ENCODE measurements at places on chromosomes 12 and 14.

DNA sequence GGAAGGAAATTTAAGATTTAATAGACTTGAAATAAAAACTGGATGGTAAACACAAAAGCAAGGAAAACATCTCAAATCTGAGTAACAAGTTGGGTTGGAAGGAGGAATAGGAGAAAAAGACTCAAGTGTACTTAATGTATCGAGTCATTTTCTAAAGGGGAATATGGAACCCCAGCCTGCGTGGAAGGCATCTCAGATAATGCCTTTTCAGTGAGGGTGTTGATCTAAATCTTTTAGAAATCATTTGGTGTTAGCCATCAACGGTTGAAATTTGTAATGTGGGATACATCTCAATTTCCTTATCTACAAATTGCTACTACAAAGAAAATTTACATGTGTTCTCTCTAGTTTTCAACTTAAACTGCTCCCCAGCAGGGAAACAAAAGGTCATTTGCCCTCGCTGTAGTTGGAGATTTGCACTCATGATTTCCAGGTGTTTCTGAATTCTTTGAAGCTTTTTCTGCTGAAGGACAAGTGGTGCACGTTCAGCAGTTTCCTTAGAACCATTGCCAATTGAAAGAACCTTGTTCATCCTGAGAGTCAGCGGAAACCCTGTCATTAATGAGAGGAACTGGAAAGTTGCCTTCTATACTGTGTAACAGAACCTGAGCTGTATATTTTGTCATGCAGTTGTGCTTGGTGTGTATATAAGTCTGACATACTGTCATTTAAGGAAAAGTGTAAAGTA lies 2.2 kb downstream of the PCBP2 start:
- no peak for DNase-seq

DNA sequence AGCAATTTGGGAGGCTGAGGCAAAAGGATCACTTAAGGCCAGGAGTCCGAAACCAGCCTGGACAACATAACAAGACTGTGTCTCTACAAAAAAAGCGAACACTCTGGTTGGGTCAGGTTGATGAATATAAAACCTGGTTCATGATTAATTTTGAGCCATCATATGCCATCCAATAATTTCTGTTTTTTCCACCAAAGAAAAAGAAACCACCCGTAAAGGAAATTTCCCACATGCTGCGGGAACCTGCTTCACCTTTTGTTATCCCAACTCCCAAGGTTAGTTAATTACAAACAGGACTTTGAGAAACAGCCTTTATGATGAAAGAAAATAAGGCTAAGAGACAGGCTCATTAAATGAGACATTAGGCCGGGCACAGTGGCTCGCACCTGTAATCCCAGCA lies 24.1 kb upstream of the BICDL1 start:
- no peak for DNase-seq

DNA sequence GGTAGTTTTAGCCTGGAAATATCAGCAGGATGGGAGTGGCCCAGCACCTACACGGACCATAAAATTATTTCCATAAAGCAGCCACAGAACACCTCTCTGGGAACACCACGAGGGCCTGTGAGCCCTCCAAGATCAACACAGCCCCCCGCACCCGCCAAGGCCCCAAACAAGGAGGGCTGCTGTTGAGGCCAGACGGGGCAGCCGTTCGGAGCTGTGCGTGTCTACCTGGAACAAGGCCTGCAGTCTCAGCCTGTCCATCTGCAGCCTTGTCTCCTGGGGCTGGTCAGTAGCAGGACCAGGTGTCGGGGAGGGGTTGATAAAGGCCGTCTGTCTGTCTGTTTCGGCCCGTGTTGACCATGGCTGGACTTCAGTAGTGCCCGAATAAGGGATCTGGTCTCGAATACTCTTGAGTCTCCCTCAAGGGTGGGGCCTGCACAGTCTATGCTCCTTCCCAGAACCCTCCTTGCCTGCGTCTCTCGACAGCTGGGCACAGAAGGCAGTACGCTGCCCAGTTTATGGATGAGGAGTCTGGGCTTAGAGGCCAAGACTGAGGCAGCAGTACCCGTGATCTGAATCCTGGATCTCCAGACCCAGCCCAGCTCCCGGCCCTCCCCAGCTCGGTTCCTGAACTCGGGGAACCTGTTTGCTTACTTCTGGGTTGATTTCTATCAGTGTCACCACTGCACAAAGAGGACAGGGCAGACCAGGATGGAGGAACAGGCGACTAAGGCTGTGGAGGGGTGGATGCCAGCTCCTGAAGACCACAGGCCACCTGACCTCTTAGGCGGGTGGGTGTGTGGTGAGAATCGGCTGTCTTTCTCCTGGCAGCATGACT lies 23.1 kb upstream of the DLK1 start:
- DNase-seq: no peak

GRCh38 chr14:26621364-26621763 lies 23.5 kb upstream of the NOVA1 start:
- DNase-seq: peak; percentile 15

DNA sequence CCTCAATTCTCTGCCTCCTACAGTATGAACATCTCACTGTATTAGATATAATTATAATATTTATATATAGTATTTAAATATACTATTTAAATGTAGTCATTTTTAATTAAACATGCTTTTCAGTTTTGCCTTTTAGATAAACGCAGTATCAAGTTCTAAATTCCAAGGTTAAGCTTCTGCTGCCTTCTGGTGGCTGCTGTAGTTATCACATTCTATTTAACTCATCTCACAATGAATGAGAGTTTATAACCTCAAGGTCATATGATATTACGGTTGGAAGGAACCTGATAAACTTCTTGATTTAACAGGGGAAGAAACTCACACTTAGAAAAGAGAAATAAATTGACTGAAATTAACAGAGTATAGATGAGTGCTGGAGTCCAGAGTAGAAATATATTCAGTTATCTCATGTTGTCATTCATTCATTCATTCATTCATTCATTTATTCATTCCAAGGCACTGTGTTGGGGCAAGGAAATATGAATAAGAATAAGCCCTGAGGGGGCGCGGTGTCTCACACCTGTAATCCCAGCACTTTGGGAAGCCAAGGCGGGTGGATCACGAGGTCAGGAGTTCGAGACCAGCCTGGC lies 31.9 kb downstream of the GUCY2C start:
- DNase-seq: peak; percentile 51

- DNase-seq: no peak
Measured at GRCh38 chr14:104073764-104074163, 11.7 kb upstream of the ASPG start.

DNA sequence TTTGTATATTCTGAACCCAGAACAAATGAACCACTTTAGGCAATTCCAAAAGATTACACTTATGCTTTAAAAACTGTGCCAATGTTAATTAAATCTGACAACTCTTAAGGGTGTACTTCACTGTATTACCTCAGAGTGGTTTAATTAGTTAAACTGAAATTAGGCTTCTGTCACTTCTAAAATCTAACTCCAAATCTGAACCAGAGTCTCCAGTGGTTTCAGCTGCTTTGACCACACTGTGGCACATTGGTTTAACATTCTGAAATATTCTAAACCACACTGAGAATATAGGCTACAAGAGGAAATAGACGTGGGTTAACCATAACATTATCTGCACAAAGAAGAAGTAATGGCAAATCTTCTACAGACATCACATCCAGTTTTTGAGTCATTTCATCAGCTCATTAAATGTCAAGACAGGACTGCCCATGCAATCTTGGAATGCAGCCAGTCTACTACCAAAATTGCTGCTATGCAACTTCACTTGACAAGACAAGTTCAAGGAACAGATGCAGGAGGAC lies 94.8 kb downstream of the LRP6 start:
- DNase-seq: peak; percentile 48

DNA sequence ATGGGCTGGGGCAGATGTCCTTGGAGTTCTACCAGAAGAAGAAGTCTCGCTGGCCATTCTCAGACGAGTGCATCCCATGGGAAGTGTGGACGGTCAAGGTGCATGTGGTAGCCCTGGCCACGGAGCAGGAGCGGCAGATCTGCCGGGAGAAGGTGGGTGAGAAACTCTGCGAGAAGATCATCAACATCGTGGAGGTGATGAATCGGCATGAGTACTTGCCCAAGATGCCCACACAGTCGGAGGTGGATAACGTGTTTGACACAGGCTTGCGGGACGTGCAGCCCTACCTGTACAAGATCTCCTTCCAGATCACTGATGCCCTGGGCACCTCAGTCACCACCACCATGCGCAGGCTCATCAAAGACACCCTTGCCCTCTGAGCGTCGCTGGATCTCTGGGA lies 2.7 kb upstream of the SMIM41 start:
- no peak for DNase-seq

GRCh38 chr12:99984271-99985128 lies at the start of gene ANKS1B:
Gene ANKS1B, minus strand, starts transcription at chr12:99984936. Its CDS starts 699 bp downstream, at chr12:99984237.
- DNase-seq: peak; percentile 44

DNA sequence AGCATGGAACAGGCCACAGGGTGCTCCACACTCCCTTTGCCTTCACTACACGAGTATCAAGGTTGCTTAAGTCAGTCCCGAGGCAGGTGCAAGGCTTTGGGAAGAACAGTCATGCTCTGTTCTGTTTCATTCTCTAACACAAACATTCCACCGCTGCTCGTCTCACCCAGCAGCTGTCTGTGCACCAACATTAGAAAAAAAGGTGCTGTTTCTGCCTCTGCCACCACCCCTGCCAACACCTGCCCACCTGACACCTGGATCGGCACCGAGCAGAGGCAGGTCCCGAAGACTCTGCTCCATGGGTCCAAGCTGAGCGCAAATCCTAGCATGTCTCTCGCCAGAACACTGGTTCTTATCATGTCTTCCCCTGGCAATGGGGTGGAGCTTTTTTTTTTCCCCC lies 347.7 kb downstream of the TMEM132D start:
- DNase-seq: no peak

- DNase-seq: peak; percentile 14
Measured at GRCh38 chr12:127487031-127487430, 779.9 kb upstream of the TMEM132C start.

- DNase-seq: no peak
Measured at GRCh38 chr14:44444454-44444853, 62.6 kb downstream of the FSCB start.

DNA sequence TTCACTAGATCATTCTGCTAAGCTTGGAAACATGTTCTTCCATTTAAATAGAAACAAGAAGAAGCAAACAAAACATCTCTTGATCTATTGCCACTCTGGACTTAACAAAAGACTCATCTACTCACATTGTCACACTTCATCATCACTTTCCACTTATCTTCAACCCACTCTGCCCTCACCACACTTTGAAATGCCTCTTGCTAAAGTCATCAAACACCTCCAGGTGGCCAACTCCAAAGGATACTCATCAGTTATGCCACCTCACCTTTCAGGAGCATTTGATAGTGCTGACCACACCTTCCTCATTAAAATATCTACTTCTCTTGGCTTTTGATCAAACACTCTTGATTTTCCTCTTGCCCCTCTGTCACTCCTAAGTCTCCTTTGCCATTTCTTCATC lies 7.2 kb downstream of the EFCAB11 start:
- no peak for DNase-seq

DNA sequence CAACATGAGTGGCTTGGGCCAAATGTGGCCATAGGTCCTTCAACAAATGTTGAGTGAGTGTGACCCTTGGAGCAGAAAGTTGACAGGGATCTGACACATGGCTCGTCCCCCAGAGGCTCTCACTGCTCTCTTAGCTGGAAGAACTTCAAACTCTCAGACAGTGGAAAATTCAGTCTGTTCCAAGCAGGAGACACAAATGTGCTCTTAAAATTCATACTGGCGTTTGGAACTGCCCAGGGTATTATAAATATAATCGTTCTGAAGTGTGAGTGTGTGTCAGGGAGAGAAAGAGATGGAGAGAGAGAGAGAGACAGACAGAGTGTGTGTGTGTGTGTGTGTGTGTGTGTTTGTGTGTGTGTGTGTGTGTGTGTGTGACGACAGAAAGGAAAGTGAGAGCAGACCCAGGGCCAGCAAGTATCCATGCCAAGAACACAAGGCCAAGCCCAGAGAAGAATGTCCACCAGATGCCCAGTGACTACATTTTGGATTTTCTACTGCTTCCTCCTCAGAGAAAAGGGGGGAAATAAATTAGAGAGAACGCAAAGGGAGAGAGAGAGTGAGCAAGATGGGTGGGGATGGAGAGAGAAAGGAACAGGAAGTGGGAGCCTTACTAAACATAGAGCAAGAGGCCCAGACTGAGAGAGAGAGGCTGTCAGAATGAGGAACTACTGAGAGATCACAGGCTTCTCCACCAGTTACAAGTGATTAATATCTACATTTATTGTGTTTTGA lies 193.6 kb upstream of the NUDT4 start:
- no peak for DNase-seq

DNA sequence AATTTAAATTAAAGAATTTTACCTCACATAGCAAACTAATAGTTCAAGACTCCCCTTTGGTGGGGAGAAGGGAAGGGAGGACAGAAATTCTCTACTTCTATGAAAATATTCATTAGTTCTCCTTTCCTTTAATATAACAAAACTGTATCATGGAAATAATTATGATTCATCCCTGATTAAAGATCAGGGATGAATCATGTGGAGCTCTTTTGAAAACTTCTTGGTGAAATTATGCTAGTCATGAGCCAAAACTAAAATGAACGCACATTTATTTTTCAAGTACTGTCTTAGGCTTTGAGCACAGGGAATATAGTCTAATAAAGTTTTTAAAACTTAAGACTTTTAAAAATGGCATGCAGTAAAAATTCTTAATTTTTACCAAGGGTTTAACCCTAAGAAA lies 17.1 kb downstream of the TMBIM4 start:
- DNase-seq: peak; percentile 52

- peak; percentile 79 for DNase-seq
Measured at GRCh38 chr14:50741567-50741966, 73.5 kb upstream of the SAV1 start.

- DNase-seq: peak; percentile 49
Measured at GRCh38 chr12:108622421-108622820, 11.3 kb downstream of the SELPLG start.

GRCh38 chr14:89855961-89856656 lies 98.4 kb downstream of the EFCAB11 start:
- peak; percentile 78 for DNase-seq

GRCh38 chr14:71333705-71334104 lies 426.4 kb downstream of the PCNX1 start:
- no peak for DNase-seq

DNA sequence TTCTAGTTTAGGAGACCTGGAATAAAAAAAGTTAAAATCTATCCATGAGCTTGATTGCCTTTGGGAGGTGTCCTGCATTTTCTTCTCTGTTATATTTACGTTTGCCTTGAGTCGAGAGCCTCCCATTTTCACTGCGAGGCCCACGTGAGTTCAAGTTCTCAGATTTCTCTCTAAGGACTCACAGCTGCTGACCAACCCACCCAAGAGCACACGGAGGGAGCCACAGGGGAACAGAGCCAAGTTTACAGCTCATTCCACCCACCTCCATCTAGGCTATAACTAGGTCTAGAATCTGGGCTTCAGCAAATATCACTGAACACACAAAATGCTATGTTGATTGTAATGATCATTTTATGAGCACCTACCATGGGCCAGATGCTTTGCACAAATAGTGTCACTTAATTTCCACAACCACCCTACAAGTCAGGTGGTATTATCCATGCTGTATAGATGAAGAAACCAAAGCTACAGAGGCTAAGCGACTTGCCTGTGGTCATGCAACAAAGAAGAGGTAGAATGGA lies 16.7 kb downstream of the ALDH1L2 start:
- DNase-seq: peak; percentile 83

GRCh38 chr12:93072340-93072739 lies 143.2 kb upstream of the EEA1 start:
- DNase-seq: no peak

All from iris pigment epithelial cell (primary cell).